RWPE1 (cell line): ENCODE measurements at places on chromosomes 4 and X.

DNA sequence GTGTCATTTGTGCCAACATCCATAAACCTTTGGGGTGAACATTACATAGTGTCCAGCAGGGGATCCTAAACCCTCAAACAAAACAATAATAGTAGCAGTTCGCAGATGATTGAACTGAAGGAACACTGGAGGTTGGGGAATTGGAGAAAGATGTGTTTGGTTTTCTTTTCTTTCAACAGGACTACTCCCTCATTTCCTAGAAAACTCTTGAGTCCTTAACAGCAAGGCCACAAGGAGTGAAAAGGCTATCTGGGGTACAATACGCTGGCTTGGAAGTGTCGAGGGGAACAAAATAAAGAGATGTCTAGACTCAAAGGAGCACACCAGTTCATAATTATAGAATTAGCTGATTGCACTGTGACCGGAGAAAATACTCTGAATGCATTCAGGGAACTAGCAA is 72.1 kb downstream of the IDS start:
- DNase-seq = no peak

DNA sequence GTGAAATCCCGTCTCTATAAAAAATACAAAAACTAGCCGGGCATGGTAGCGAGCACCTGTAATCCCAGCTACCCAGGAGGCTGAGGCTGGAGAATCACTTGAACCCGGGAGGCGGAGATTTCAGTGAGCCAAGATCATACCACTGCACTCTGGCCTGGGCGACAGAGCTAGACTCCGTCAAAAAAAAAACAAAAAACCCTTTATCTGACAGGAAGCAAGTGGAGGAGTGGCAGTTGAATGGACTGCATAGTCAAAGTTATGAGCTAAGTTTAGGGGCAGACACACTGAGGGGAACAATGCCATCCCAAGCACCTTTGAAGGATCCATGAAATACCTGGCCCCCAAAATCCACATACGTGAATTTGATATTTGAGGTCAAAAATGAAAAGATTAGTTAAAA is 7.5 kb upstream of the HPGDS start:
- DNase-seq = no peak

- DNase-seq = no peak
These were observed 204.5 kb downstream of the SLC7A11 start for GRCh38 chr4:138037696-138038095.

DNA sequence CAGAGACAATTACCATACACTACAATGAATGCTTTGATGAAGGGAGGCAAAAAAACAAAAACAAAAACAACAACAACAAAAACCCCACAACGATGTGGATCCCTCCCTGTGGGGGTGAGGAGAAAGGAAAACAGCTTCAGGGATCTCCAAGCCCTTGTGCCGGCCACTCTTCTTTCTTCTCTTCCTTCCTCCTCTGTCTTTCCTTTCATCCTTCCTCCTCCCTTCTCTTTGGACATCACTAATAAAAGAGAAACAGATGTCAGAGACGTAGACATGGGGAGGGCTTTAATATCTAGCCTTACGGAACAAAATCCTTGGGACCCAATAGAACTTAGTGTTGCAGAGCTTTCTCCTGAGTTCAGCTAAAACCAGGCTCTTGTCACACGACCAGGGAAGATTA is 18.8 kb upstream of the STX18 start:
- DNase-seq = no peak

DNA sequence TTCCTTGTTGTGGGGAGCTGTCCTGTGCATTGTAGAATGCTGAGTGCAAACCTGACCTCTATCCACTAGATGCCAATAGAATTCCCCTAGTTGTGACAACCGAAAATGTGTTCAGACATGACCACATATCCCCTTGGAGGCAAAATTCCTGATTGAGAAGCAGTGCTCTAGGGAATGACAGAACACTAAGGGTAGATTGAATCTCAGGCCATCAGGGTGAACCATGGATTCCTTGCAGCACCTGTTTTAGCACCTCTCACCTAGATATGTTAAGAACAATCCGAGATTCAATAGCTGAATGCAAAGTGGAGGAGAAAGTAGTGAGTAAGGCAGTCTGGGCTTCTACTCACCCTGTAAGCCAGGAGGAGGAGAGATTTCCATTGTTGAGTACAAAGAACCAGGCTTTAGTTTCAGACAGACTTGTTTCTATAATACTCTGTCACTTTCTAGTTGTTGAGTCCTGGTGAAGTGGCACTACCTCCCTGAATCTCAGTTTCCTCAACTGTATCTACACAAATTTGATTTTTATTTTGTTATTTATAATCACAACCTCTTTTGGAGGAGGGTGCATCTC is 111.0 kb upstream of the RAP2C start:
- DNase-seq = no peak

GRCh38 chr4:39823191-39823590 is 125.3 kb downstream of the UBE2K start:
- DNase-seq = no peak

DNA sequence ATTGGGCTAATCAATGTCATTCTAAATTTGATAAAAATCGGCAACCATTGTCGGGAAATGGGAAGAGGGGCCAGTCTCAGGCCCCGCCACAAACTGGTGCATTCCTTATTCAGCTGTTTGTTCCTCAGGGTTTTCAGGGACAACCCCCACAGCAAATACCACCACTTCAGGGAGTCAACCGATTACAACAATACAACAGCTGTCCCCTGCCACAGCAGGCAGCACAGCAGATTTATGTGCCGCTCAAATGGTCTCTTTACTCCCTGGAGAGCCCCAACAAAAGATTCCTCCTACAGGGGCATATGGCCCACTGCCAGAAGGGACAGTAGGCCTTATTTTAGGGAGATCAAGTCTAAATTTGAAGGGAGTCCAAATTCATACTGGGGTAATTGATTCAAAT is 61.8 kb downstream of the ZNF732 start:
- DNase-seq = no peak

DNA sequence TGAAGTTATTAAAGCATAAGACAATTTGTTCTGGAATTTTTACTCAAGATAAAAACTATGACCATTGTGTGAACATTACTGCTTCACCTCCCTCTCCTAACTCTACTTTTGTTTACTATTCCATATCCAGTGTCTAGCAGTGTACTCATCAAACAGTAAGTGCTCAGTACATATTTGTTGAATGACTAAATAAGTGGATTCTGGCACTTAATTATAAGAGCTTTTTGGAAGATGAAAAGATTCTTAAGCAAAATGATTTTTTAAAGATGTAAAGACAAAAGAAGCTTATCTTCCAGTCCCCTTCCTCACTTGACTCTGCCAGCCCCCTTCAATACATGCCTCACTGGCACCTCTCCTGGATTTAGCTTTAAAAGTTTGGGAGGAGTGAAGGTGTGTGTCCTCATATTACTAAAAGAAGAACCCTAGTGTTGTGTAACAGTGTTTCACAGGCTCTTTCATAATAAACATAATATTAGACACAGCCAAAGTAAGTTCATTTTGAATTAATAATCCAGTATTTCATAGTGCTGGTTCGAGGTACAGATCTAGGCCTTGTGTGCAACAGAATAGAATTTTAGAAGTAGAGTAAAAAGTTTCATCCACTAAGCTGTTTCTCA is 53.0 kb downstream of the GAB1 start:
- DNase-seq = peak; percentile 26

- no peak for DNase-seq
These were observed 58.0 kb upstream of the SHOX start for GRCh38 chrX:572538-573124.

DNA sequence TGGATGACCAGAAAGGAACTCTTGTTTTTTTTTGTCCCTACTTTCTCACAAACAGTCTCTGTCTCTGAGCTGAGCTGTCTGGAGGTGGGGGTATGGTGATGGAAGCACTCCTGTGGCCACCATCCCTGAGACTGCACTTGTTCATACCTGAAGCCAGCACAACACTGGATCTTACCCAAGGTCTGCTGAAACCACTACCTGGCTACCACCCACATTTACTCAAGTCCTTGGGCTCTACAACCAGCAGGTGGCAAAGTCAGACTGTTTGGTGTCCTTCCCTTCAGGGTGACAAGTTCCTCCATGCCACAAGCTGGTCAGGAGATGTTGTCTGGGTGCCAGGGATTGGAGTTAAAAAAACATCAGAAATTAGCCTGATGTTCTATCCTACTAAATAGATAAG is 89.7 kb downstream of the NEXMIF start:
- DNase-seq = no peak

GRCh38 chr4:43471950-43472349 is 579.4 kb downstream of the GRXCR1 start:
- no peak for DNase-seq

- peak; percentile 29 for DNase-seq
These were observed 32.7 kb upstream of the JADE1 start for GRCh38 chr4:128776794-128777216.

- no peak for DNase-seq
These were observed 146.1 kb downstream of the RBM46 start for GRCh38 chr4:154927126-154927680.

- no peak for DNase-seq
These were observed 21.3 kb downstream of the ZNF330 start for GRCh38 chr4:141241986-141242385.

DNA sequence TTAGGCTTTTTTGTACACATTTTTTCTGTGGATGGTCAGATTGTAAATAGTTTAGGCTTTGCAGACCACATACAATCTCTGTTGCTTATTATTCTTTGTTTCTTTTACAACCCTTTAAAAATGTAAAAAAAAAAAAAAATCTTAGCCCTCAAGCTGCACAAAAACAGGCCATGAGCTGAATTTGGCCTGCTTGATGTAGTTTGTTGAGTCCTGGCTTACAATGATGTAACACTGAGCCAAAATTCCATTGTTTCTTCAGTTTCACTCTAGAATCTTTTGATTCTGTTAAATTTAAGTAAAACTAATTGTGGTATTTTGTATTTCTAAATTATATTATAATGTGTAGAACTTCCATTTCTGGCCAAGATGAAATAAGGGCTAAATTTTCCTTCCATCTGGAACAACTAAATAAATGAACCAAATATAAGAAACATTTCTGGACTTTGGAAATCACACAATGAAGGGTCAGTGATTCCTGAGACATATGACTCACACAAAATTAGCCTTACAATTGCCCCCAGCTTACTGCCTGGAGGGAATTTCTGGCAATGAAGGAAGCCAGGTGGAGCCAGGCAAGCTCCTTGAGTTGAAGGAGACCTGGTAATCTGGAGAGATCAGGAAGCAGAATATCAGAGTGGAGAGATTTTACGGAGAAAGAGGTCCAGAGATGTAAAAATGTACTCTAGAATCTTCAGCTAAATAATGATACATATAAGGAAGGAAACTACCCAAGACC is 29.8 kb downstream of the IQCM start:
- no peak for DNase-seq

- DNase-seq = no peak
These were observed 64.7 kb downstream of the RBM47 start for GRCh38 chr4:40564815-40565483.

GRCh38 chrX:52839137-52839536 is 28.1 kb downstream of the XAGE5 start:
- no peak for DNase-seq

GRCh38 chrX:19776753-19777152 is 110.6 kb downstream of the SH3KBP1 start:
- DNase-seq = no peak

- no peak for DNase-seq
These were observed 6.0 kb downstream of the PLP1 start for GRCh38 chrX:103782640-103783039.

GRCh38 chr4:126182786-126183185 is 868.0 kb downstream of the FAT4 start:
- DNase-seq = no peak

- no peak for DNase-seq
These were observed 52.9 kb downstream of the TMEM150C start for GRCh38 chr4:82508806-82509428.

- no peak for DNase-seq
These were observed 79.6 kb downstream of the MAPK10 start for GRCh38 chr4:86280246-86280645.

DNA sequence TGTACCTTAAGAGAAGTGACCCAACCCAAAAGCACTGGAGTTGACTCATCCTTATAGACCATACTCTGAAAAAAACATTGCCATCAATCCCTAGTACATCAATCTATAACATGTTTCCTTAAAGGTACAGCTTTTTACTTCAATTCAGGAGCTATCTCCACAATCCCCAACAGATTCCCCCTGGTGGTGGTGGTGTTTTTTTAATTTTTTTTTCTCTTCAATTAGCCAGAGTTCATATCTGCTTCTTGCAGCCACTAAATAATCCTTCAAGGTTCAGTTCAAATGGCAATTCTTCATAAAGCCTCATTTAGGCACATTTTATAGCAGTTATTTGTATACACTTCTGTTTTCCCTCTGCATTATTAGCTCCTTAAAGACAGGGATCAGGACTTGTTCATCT is 60.7 kb upstream of the KDR start:
- no peak for DNase-seq

GRCh38 chrX:35339796-35340195 is 397.2 kb downstream of the FAM47B start:
- DNase-seq = no peak

DNA sequence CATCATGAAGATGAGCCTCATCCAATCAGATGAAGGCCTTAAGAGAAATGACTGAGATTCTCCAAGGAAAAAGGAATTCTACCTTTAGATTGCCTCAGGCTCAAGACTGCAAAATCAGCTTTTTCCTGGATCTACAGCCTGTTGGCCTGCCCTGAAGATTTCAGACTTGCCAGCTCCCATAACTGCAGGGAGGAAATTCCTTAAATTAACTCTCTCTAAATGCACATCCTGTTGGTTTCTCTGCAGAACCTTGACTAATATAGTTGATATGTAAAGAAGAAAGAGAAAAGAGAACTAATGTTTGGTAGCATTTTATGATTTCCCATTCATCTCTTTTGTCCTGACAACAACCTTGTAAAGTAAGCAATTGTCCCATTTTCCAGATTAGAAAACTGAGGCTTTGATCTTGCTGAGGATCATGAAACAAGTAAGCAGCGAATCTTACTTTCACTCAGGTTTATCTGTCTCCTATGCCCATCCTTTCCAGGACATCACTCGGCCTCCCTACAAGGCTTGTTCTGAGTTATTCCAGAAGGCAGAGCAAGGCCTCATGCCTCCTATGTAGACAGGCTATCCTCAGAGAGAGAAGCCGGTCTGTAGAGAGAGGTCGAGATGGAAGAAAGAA is 115.0 kb upstream of the LDB2 start:
- DNase-seq = no peak

DNA sequence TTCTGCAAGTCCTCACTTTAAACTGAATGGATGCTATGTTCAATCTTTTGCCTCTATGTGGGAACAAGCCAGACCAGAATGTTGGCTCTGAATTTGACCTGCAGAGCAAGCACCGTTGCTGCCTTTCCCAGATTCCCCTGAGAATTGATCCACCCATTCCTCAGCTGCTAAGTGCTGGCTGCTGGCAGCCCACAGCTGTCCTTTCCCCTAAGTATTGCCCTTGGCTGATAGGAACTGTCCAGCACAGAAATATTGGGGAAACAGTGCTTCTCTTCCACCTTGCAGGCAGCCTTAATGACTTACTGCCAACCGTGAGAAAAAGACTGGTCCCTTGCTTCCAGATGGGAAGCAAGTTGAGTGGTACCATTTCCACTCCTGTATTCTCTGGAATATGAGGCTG is 475.9 kb downstream of the PDHA2 start:
- no peak for DNase-seq

DNA sequence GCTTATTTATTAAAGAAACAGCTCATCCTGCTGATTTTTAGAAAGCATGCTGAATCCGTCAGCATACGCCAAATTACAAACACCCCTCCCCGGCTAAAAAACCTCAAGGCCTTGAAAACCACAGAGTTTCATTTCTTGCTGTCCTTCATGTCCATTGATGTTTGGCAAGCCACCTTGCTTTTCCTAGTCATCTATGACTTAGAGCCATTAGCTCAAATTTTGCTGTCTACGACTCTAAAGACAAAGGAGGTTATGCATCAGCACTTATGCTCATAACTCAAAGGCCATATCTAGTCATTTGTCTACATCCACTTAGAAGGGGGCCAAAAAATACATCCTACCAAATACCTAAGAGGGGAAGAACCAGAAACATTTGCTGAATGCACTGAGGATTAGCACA is 925.1 kb downstream of the PCDH7 start:
- DNase-seq = no peak
